ENCODE measurements at places on chromosomes 1 and 21.

GRCh38 chr1:92797297-92797696, 12.4 kb upstream of the EVI5 start:
- H3K36me3 ChIP-seq = no peaks in the 10 kb centered on the region
- H3K27ac ChIP-seq = no peak overlapping the region
- no peak overlapping the region for H3K4me3 ChIP-seq
- H3K27me3 ChIP-seq = no peaks in the 10 kb centered on the region

DNA sequence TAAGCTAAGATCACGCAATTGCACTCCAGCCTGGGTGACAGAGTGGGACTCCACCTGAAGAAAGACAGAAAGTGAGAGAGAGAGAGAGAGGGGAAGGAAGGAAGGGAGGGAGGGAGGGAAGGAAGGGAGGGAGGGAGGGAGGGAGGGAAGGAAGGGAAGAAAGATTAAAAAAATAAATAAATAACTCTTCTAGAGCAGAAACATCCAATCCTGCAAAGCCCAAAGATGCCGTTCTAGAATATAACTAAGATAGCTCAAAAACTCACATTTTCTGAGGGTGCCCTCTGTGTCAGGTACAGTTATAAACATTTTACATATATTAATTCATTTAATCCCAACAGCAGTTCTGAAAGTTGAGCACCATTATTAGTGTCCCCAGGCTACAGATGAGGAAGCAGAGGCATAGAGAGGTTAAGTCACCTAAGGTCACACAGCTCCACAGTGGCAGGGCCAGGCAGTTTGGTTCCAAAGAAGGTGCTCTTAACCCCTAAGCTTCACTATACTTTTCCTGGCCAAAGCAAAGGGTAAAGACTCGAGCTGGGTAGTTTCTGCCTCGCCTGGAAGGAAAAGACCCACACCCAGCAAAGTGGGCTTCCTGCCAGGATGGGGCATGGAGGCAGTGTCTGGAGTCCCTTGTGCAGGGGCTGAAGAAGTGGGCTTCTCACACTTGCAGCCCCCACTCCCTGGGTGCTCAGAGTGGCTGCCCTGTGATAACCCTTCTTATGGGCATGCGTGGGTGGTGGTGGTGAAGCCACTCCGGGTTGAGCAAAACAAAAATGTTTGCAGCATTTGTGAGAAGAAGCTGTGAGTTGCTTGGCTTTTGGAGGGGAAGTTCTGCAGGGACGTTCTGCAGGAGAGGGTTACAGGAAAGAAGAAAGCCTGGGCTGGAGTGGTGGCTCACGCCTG, 7.9 kb upstream of the PIK3CD start:
- H3K36me3 ChIP-seq = no peaks in the 10 kb centered on the region
- H3K4me1 ChIP-seq = no peaks in the 10 kb centered on the region
- H3K27ac ChIP-seq = no peak overlapping the region
- no peaks in the 10 kb centered on the region for H3K27me3 ChIP-seq
- DNase-seq = no peak

DNA sequence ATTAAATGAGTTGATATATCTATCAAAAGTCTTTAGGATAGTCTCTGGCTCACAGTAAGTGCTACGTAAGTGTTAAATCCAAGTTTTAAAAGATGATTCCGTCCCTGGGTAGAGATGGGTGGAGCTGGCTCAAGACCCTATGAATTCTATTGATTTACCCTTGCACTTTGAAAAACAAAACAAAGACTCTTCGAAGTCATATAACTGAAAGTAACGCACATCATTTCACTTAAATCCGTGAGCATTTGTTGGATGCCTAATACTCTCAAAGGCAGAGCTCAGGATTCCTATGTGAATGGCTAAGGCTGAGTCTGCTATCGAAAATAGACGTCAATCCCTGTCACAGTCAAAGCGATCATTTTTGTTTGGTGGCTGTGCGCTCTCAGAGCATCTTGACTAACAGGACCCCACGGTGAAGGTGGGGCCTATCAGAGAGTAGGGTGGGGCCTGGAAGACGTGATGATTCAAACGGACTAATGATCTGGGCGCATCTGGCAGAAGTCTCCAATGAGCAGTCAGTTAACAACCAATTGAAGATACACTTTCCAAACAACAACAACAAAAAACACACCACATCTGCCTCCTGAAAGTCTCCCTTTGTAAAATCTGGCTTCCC, 1.2 kb upstream of the NUCKS1 start:
- no peak overlapping the region for H3K27ac ChIP-seq
- no peaks in the 10 kb centered on the region for H3K4me1 ChIP-seq
- peaks cover 15% of the 10 kb centered on the region for H3K36me3 ChIP-seq
- no peaks in the 10 kb centered on the region for H3K27me3 ChIP-seq

- DNase-seq = no peak
- no peak overlapping the region for H3K27ac ChIP-seq
- H3K27me3 ChIP-seq = no peaks in the 10 kb centered on the region
- H3K36me3 ChIP-seq = no peaks in the 10 kb centered on the region
- H3K4me1 ChIP-seq = no peaks in the 10 kb centered on the region
Observed at GRCh38 chr1:29801003-29801402, 564.7 kb downstream of the PTPRU start.

DNA sequence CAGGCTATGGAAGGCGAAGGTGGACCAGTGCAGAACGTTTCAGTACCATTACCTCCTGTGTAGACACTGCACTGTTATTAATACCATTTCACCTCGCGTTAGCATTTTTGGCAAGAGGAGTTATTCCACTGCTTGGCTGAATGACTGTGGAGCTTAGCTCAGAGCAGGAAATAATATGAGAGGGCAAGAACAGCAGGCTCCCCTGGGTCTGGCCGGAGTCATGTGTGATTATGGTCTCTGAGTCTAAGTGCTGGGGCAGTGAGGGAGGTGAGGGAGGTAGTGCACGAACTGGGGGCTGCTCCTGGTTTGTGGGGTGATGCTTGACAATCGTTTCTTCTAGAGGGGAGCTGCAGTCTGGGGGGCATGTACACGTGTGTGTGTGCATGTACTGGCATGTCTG, 82.9 kb downstream of the MDM4 start:
- no peak overlapping the region for H3K27ac ChIP-seq
- H3K4me3 ChIP-seq = no peak overlapping the region
- H3K27me3 ChIP-seq = no peaks in the 10 kb centered on the region
- H3K36me3 ChIP-seq = no peaks in the 10 kb centered on the region

DNA sequence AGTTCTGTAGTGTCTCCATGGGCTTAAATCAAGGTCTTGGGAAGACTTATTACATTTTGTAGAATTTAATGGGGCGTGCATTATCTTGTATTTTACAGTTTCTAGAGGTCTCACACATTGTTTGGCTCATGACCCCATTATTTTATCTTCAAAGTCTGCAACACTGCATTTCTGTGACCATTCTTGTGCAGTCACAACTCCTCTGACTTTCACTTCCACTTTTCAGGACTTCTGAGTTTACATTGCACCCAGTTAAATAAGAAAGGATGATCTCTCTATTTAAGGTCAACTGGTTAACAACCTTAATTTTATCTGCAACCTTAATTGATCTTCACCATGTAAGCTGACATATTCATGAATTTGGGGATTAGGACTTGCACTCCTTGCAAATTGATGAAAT, 1186.6 kb downstream of the MRPL39 start:
- DNase-seq = no peak
- peaks cover 34% of the 10 kb centered on the region for H3K36me3 ChIP-seq
- no peak overlapping the region for H3K4me3 ChIP-seq
- no peaks in the 10 kb centered on the region for H3K4me1 ChIP-seq

DNA sequence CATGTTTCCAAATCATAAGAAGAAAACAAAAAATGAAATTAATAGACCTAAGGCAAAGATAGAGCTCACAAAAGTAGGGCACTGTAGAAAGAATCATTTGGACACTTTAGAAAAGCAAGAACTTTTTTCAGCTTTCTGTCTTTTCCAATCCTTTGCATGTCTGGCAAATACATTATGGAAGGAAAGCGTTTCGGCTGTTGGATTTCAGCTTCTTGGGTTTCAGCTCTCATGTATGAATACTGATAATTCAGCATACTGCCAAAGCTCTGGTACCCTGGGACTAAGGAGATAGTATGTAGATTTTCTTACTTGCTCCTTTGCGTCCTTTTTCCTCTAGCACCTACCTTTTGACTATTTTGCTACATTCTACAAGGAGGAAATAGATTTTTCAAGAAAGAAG, 375.9 kb downstream of the BRINP3 start:
- no peaks in the 10 kb centered on the region for H3K4me1 ChIP-seq
- no peak overlapping the region for H3K27ac ChIP-seq
- H3K36me3 ChIP-seq = no peaks in the 10 kb centered on the region

- no peak for DNase-seq
- H3K4me1 ChIP-seq = no peaks in the 10 kb centered on the region
- no peaks in the 10 kb centered on the region for H3K36me3 ChIP-seq
- H3K4me3 ChIP-seq = no peak overlapping the region
- H3K27me3 ChIP-seq = no peaks in the 10 kb centered on the region
Observed at GRCh38 chr1:116268211-116268610, 104.8 kb upstream of the ATP1A1 start.

DNA sequence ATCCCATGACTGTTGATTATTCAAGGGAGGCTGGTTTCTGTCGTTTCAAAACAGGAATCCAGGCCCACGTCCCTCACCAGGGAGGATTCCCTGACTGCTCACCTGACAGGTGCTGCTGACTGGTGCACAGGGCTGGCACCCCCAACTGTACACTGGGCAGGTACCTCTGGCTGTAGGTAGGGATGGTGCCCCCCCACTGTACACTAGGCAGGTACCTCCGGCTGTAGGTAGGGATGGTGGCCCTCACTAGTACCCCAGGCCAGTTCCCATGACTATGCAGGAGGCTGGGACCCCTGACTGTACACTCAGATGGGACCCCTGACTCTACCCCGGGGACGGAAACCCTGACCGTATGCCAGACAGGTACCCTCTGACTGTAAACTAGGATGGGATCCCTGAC, 33.6 kb upstream of the PDE9A start:
- H3K4me1 ChIP-seq = no peaks in the 10 kb centered on the region
- H3K36me3 ChIP-seq = no peaks in the 10 kb centered on the region
- no peak overlapping the region for H3K4me3 ChIP-seq
- H3K27ac ChIP-seq = no peak overlapping the region

DNA sequence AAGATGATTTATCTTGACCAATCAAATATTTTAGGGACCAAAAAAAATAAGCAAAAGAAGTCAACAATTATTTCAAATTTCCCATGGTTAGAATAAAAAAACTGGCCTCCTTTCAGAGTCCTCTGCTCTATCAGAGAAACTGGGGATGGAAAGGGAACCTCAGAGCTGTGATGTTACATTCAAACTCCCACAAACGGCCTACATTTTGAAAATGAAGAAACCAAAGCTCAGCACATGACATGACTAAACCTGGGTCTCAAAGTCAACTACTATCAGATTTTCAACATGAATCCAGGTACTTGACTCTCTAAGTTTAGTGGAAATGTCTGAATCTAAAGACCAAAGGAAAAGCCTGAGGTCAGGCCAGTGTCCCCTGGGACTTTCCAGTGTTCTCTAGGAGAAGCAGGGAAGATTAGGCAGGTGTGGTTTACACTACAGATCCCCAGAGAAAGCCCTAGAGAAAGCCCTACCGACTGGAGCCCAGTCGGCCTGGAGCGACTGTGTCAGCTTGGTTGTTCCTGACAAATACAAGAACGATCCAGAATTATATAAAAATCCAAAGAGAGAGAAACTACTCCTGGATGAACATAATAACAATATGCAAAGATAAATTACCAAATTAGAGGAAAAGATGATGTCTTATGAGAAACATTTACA, 24.8 kb downstream of the JAK1 start:
- no peaks in the 10 kb centered on the region for H3K4me1 ChIP-seq
- H3K27me3 ChIP-seq = no peaks in the 10 kb centered on the region
- H3K36me3 ChIP-seq = no peaks in the 10 kb centered on the region
- H3K4me3 ChIP-seq = no peak overlapping the region
- H3K27ac ChIP-seq = no peak overlapping the region

GRCh38 chr1:74502432-74502831, 10.0 kb downstream of the LRRC53 start:
- H3K27ac ChIP-seq = no peak overlapping the region
- no peaks in the 10 kb centered on the region for H3K27me3 ChIP-seq
- no peak overlapping the region for H3K4me3 ChIP-seq
- H3K4me1 ChIP-seq = no peaks in the 10 kb centered on the region

GRCh38 chr1:26132128-26132833, 20.7 kb downstream of the PDIK1L start:
- peak; percentile 54 for DNase-seq
- no peaks in the 10 kb centered on the region for H3K4me1 ChIP-seq
- no peaks in the 10 kb centered on the region for H3K27me3 ChIP-seq
- no peaks in the 10 kb centered on the region for H3K36me3 ChIP-seq
- no peak overlapping the region for H3K27ac ChIP-seq

- H3K4me3 ChIP-seq = no peak overlapping the region
- H3K4me1 ChIP-seq = no peaks in the 10 kb centered on the region
- H3K27ac ChIP-seq = no peak overlapping the region
- H3K27me3 ChIP-seq = no peaks in the 10 kb centered on the region
Observed at GRCh38 chr1:225977937-225978748, 21.0 kb downstream of the SDE2 start.

GRCh38 chr1:97433094-97433823, 487.6 kb downstream of the DPYD start:
- H3K27ac ChIP-seq = no peak overlapping the region
- no peak overlapping the region for H3K4me3 ChIP-seq
- DNase-seq = no peak
- H3K36me3 ChIP-seq = no peaks in the 10 kb centered on the region
- H3K4me1 ChIP-seq = no peaks in the 10 kb centered on the region
- no peaks in the 10 kb centered on the region for H3K27me3 ChIP-seq

- peaks cover 6% of the 10 kb centered on the region for H3K4me1 ChIP-seq
- H3K4me3 ChIP-seq = no peak overlapping the region
- peaks cover 43% of the 10 kb centered on the region for H3K36me3 ChIP-seq
- no peak for DNase-seq
- no peaks in the 10 kb centered on the region for H3K27me3 ChIP-seq
- no peak overlapping the region for H3K27ac ChIP-seq
Observed at GRCh38 chr1:16393570-16394521, 26.8 kb downstream of the SZRD1 start.

- H3K4me3 ChIP-seq = no peak overlapping the region
- H3K27ac ChIP-seq = no peak overlapping the region
- no peaks in the 10 kb centered on the region for H3K27me3 ChIP-seq
- no peak for DNase-seq
- H3K36me3 ChIP-seq = no peaks in the 10 kb centered on the region
Observed at GRCh38 chr1:72178266-72178665, 104.1 kb downstream of the NEGR1 start.

DNA sequence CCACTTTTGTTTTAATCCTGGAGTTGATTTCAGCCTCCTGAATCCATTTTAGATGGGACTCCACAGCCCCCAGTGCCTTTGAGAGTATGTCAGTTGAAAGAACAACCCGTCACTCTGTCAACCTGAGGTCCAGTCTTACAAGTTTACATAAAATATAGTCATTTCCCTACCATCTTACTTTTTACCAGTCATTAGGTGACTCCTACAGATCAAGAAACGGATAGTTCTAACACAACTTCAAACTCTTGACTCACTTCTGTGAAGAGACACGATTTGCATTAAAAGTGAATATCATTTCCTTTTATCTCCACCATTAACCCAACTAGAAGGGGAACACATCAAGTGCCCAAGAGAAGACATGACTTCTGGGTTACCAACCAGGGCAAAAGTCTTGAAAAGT, 147.1 kb downstream of the NTPCR start:
- no peaks in the 10 kb centered on the region for H3K4me1 ChIP-seq
- no peaks in the 10 kb centered on the region for H3K27me3 ChIP-seq
- no peak overlapping the region for H3K27ac ChIP-seq

GRCh38 chr1:170560681-170561285, 28.8 kb downstream of the GORAB start:
- no peaks in the 10 kb centered on the region for H3K27me3 ChIP-seq
- no peak overlapping the region for H3K27ac ChIP-seq
- peaks cover 3% of the 10 kb centered on the region for H3K36me3 ChIP-seq
- DNase-seq = no peak
